ENCODE measurements at places on chromosomes 2 and 18. TPM values are rescaled to one million over a fixed set of nuclear protein-coding genes. Genes with fewer than 3 reads are reported as not detected.

GRCh38 chr18:12599543-12599942, 58.4 kb downstream of the SPIRE1 start:
- H3K36me3 ChIP-seq, result no peaks in the 10 kb centered on the region
- peaks cover 39% of the 10 kb centered on the region for H3K4me1 ChIP-seq
- H3K27ac ChIP-seq, result no peak overlapping the region
- H3K4me3 ChIP-seq, result no peak overlapping the region

DNA sequence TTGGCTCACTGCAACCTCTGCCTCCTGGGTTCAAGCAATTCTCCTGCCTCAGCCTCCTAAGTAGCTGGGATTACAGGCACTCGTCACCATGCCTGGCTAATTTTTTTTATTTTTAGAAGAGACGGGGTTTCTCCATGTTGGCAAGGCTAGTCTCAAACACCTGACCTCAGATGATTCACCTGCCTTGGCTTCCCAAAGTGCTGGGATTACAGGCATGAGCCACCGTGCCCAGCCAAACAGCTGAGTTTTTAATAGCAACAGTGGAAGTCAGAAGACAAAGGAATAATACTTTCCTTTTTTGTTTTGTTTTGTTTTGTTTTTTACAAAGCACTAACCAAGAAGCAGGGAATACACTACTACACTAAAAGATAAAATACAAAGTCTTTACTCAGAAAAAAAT, 16.9 kb downstream of the GPR75 start:
- DNase-seq, result no peak
- H3K36me3 ChIP-seq, result no peaks in the 10 kb centered on the region
- H3K4me1 ChIP-seq, result no peaks in the 10 kb centered on the region
- no peak overlapping the region for H3K4me3 ChIP-seq
- H3K27ac ChIP-seq, result no peak overlapping the region
- no peaks in the 10 kb centered on the region for H3K27me3 ChIP-seq

DNA sequence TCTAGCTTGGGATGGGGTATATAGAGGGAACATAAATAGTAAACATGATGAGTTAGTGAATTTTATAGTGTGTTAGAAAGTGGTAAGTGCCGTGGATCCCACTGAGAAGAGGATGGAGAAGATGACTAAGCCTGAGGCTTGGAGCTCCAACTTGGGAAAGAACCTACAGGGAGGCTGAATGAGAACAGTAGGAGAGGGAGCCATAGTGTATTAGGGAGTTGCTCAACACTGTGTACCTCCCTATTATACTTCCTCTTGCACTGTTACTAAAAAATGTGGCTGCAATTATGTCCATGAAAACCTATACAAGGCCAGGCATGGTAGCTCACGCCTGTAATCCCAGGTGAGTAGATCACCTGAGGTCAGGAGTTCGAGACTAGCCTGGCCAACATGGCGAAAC, 2.9 kb upstream of the SLC19A3 start:
- H3K4me3 ChIP-seq, result no peak overlapping the region
- no peak for DNase-seq
- no peak overlapping the region for H3K27ac ChIP-seq
- H3K36me3 ChIP-seq, result no peaks in the 10 kb centered on the region

GRCh38 chr2:187136646-187137045, 287.7 kb upstream of the ZSWIM2 start:
- H3K27ac ChIP-seq, result no peak overlapping the region
- no peaks in the 10 kb centered on the region for H3K27me3 ChIP-seq
- no peaks in the 10 kb centered on the region for H3K36me3 ChIP-seq
- no peak overlapping the region for H3K4me3 ChIP-seq
- H3K4me1 ChIP-seq, result no peaks in the 10 kb centered on the region

Gene ANO7
- 0.84 TPM for total RNA-seq

Data from HCT116 (cell line).